ENCODE measurements at places on chromosomes 5 and 9.

GRCh38 chr9:4936823-4937222 is 48.2 kb upstream of the JAK2 start:
- DNase-seq = no peak

DNA sequence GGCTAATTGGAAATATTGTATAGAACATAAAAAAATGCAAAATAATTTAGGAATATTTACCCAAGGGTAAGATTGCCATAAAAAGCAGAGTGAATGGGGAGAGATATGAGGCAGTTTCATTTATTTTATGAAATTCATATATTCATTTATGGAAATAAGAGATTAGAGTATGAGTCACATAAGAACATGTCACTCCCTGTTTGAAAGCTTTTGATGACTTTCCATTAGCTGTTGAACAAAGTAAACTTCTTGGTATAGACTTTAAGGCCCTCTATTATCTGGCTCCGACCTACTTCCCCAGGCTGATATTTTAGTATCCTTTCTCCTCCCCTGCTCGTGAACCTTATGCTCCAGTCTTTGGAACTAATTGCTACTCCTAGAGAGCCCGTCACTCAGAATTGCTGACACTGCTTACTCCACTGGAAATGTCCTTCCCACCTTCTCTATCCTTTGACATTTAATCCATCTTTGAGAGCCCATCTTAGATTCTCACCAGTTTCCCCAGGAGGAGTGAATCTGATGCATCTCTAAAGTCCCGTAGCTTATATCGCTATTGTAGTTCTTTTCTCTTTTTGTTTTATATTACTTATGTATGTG is 8.9 kb upstream of the ACTBL2 start:
- DNase-seq = no peak

- no peak for DNase-seq
Measured at GRCh38 chr5:31078956-31079355, 114.5 kb upstream of the CDH6 start.

DNA sequence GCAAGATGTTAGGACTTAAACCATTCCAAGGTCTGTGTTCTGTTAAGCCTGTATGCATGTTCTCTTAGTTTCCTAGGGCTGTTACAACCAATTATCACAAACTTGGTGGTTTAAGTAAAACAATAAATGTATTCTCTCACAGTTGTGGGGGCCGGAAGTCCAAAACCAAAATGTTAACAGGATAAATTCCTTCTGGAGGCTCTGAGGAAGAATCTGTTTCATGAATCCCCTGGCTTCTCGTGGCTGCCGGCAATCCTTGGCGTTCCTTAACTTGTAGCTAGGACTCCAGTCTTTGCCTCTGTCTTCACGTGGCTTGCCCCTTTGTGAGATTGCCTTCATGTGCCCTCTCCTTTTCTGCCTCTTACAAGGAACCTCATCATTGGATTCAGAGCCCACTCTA is 30.4 kb downstream of the FEM1C start:
- no peak for DNase-seq

- DNase-seq = no peak
Measured at GRCh38 chr5:169870211-169870610, 110.1 kb downstream of the INSYN2B start.

DNA sequence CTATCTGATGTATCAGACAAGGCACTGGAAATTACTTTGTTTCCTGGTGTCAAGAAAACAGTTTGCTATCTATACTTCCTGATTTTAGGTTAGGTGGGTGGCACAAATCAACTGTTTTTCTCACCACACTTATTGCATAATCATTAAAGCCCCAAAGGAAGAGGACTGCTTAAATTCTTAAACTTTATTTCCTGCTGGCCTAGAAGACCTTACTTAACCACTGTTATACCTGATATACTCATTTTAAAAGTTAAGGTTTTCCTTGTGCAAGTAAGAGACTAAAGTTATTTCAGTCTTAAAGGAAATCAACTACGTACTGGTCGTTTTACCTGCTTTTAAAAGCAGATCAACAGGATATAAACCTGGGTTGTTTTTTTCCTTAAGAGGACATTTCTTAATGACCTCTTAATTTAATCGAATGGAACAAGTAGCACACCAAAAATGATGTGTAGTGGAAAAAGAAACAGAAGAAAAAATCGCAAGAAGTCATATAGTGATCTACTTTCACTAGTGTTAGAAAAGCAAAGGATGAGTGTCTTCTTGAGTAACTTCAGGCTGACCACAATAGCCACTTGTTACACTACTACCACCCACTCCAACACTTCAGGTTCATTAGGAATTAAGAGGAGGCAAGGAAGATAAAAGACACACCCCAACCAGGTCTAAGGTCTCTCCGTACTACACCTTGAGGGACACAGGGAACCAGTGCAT is 974 bp downstream of the CLINT1 start:
- no peak for DNase-seq

DNA sequence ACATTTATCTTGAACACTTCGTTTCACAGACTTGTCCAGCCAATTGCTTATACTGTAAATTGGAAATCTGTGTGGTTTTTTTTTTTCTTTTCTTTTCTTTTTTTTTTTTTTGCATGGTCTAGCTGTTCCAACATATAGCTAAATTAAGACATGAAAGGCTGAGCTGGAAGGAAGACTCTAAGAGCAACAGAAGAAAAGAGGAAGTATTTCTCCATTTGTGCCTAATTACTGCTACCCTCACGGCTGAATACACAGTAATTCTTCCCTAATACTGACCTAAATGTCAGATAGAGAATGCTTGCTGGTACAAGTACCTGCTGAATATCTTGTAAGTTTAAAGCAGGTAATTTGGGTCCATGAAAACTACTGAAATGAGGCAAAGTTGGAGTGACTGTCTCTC is 11.0 kb upstream of the HAPLN1 start:
- DNase-seq = no peak

DNA sequence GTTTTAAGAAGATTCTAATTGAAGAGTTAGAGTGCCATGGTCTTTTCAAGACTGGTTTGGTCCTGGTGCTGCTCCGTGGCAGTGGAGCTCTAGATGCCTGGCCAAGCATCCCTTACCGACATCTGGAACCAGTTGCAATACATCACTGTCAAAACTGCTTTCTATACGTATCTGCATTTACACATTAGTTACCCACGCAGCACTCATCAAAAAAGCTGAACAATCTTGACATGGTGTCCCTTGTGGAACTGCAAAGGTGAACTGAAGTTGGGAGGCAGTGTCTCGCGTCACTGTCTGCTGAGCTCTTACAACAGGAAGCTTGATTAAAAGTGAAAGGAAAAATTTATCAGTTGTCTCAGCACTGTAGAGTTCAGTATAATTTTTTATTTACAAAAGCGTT is 82.6 kb downstream of the PBX3 start:
- no peak for DNase-seq

DNA sequence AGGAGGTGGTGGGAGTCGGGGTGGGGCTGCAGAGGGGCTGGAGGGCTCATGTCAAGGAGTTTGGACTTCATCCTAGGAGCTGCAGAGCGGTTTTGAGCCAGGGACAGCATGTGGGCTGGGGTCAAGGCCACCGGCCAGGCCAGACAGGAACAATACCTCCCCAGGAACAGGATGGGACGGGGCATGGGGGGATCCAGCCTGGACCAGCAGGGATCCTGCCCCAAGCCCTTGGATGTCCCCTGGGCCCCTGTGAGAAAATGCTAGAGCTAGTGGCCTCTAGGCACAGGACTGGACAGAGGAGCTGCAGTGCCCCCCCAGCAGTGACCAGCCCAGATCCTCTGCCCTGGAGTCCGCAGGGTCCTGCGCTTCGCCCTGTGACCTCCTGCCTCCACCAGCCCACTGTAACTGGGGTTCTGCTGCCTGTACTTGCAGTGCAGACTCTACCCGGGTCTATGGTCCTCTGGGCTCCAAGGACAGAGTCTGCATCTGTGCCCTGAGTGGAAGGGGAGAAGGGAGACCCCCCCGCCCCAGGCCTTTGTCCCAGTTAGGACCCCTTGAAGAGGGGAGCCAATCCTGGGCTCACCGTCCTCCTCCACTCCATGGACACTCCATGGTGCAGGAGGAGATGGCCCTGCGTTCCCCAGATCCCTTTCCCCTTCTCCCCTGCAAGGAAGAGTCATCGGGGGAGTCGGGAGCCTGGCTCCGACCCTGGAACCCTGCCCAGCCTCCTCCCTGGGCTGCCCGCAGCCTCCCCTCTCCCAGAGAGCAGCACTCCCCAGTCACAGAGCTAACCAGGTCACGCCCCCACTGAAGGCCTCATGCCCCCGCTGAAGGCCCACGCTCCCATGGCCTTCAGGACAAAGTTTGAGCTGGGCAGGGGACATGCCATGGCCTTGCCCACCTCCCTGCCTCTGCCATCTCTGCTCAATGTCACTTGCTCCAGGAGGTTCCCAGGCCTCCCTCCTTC is 3.0 kb upstream of the MXD3 start:
- no peak for DNase-seq

DNA sequence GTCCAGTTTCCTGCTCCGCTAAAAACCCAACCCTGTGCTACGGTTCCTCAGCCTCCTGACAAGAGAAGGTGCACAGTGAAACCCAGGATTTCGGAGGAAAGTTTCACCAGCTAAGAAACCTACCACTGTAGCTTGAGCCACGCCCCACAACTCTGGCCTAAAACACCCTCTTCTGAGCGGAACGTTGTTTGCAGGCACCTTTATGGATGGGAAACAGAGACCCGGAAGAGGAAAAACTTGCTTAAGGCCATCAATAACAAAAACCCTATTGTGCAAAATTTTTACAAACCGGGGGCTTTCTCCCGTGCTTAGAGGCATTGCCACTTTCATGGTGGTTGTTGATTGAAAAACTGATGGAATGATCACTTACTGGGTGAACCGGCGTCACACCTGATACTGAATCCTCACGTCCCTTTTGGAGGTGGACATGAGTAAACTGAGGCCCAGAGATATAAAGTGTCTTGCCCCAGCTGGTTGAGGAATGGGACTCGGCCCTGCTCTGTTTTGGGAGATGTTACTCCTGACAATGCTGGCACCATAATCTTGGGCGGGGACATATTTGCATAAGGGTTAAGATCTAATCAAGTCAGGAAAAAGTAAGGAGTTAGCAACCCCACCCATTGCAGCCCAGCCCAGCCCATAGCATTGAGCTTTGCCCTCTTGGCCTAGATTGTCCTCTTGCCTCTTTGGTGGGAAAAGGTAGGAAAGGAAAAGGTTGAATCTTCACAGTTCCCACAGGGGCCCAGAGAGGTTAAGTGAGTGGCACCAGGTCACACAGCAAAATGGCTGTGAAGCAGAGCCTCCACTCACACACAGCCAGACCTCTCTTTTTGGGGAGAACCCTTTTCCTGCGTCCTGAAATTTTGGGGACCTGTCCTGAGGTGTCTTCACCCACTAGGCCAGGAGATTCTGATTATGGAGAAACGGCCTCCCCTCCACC is 23.2 kb upstream of the PTGS1 start:
- no peak for DNase-seq
